Neural crest cell (in vitro differentiated cells): ENCODE measurements at places on chromosomes 1 and 21.

DNA sequence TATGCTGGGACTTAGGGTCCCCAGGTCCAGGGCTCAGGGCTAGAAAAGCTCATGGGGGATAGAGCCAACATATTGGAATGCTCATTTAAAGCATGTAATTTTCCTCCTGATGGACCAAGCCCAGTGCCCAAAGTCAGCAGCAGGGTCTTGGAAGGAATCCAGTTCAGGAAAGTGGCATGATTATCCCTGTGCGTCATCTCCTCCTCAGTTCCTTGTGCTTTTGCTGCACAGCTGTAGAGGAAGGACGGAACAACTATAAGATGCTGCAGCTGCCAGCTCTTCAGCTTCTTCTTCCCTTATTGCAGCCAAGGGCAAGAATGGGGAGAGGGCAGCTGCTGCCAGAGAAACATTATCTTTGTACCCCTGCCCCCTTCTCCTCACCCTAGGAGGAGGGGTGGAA is 58.4 kb downstream of the OVGP1 start:
- no peak for DNase-seq

DNA sequence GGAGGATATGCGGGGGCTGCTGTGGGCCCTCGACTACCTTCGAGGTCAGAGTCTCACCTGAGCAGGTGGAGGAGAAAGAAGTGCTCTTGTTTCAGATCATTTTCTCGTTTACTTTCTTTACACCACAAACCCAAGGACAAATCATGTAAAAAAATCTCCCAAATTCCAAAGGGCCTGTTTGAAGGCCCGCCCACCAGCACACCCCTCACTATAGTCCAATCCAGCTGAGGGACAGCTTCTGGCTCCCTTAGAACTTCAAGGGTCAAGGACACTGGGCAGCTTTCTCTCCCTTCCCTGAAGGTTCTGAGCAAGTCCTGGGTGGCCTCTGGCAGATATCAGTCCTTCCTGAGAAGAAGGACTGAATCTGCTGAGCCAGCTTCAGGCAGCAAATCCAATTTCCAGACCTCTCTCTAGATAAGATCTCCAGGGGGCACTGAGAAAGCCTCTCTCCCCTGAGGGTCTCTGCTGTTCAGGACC is 5.5 kb downstream of the STK40 start:
- no peak for DNase-seq

DNA sequence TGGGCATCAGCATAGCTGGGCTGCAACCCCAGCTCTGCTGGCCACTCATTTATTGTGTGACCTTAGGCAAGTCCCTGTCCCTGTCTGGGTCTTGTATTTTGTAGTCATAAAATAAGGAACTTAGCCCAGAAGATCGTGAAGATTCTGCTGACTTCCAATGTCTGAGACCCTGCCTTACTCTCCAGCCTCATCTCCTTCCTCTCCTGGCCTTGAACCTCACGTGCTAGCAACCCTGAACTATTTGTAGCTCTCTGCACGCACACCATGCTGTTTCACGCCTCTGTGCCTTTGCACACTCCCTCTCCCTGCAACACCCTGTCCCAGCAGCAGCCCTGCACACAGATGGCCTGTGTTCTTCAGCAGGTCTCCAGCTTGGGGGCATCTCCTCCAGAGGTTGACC is 121.1 kb downstream of the LACTBL1 start:
- DNase-seq: no peak

- no peak for DNase-seq
Observed at GRCh38 chr1:109622137-109622892, 2.7 kb downstream of the AMPD2 start.

DNA sequence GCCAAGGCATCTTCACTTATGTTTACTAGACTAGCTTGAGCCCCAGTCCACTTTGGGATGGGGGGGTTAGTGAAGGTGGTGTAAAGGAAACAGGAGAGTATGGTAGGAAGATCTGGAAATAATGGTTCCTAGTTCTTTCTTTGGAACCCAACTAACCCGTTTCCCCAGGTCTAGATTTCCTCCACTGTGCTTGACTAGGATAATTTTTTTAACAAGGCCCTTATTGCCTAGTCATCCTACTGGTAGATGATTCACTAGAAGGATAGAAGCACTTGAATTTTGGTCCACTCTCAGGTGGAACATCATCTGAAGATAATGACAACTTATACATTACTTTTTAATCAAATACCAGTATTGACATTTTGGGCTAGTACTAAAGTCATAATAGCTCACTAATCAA is 45.9 kb upstream of the MYOCOS start:
- DNase-seq: no peak

- no peak for DNase-seq
Observed at GRCh38 chr1:5371270-5371669, 621.0 kb downstream of the NPHP4 start.

DNA sequence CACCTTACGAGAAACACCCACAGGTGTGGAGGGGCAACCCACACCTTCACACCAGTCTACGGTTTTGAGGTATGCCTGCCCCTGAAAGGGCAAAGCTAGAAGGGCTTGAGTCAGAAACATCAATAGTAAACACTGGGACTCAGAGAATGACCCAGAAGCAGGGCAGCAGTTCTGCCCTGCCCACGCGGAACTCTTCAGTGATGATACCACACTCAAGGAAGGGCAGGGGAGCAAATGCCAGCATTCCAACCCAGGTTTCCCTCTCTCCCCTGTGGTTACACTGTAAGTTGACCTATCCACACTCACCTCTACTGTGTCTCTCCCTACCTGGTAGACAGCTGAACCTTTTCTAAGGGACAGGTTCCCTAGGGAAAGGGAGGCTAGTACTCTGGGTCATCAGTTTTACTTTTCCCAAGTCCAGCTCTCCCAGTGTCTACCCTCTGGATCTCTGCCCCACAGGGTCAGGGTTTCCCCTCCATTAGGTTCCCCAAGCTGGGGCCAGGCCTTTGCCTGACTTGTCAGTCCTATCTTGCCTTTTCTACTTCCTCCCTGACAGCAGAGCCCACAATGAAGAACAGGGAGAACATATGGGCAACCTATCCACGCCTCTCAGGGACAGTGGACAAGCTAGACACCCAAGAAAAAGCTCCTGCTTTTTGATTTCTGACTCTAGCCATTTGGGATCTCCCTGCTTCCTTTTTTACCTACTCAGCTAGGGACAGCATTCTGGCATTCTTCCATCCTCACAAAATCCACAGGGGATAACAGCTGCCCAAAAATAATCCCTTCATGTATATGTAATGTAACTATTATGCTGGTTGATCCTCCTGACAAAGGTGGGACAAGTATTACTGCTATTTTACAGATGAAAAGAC is 3.0 kb downstream of the F11R start:
- no peak for DNase-seq
